ENCODE measurements at places on chromosomes 3 and 15.
A peak's percentile ranks its signal among the peaks of the same experiment; 100 is the strongest.

DNA sequence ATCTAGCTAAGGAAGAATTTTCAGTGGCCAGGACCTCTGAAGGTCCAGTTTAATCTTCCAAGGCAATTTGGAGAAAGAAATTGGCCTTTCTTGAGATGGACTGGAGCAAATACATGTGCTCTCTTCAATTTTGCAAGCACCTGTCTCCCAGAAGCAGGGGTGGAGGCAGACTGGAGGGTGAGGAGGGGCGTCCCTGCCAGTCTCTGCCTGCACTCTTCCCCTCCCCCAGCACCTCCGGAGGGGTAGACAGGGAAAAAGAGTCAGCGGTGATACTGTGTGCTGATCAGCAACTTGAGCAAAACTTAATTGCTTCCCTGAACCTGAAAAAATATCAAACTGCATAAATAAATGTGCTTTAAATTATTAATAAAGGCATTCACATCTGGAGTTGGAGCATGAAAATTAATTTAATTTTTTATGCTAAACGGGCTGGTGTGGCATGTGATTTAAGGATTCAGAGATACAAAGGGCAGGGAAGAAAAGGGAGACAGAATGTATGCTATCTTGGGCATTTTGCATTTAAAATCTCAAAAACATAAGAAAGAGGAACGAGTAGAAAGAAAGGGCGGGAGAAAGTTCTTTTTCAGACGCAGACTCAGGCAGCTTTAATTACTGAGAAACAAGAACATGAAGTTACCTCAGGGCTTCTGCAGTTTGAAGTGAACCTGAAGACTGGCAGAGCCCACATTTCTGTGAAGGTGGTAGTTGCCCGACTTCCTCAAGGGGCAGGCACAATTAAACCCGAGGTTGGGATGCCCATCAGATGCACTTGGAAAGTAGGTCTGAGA is 319.7 kb downstream of the UACA start:
- no peak for DNase-seq

- no peak for DNase-seq
These were observed 7.7 kb downstream of the STRA6 start for GRCh38 chr15:74194572-74195559.

DNA sequence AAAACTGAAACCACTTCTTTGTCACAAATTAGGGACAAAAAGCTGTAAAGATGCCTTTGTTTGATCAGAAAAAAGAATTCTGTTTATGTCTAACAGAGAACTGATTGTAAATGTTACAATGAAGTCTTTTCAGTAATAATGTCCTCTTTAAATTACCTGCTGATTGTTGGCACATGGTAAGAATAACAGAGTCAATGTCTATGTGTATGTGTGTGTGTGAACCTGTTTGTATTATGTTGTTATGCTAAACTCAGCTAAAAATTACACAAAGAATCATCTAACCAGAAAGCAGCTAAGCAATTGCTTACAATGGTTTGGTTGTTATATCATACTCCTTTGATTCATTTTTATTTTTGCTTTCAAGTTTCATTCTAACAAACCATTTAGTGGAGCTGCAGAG is 159.1 kb upstream of the PDZRN3 start:
- no peak for DNase-seq

GRCh38 chr3:99413504-99413903 is 224.9 kb upstream of the COL8A1 start:
- DNase-seq = peak; percentile 62

GRCh38 chr15:57421551-57421950 is 45.2 kb downstream of the CGNL1 start:
- no peak for DNase-seq

GRCh38 chr3:112689385-112689784 is 48.4 kb upstream of the CCDC80 start:
- DNase-seq = no peak

DNA sequence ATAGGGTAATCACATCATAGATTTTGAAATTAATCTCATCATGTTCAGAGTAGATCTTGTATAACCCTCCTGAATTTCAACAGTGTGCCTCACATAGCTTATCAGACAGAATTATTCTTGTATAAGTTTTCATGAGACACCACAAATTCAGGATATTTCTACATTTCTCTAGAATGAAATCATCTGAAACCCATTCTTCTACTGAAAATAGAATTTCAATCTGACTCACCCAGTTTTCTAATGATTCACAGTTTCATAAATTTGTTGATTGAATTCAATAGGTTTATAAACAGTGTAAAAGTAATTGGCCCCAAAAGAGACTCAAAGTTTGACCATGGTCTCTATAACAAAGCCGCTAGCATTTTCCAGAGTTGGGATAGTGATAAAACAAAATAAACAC is 1082.6 kb upstream of the EPHA6 start:
- peak; percentile 23 for DNase-seq

GRCh38 chr3:175421902-175422301 is 562.8 kb downstream of the NAALADL2 start:
- no peak for DNase-seq

GRCh38 chr15:59492389-59493377 is 54.7 kb downstream of the FAM81A start:
- DNase-seq = peak; percentile 82

- DNase-seq = no peak
These were observed 138.2 kb upstream of the ZNF385D start for GRCh38 chr3:21889166-21889565.

DNA sequence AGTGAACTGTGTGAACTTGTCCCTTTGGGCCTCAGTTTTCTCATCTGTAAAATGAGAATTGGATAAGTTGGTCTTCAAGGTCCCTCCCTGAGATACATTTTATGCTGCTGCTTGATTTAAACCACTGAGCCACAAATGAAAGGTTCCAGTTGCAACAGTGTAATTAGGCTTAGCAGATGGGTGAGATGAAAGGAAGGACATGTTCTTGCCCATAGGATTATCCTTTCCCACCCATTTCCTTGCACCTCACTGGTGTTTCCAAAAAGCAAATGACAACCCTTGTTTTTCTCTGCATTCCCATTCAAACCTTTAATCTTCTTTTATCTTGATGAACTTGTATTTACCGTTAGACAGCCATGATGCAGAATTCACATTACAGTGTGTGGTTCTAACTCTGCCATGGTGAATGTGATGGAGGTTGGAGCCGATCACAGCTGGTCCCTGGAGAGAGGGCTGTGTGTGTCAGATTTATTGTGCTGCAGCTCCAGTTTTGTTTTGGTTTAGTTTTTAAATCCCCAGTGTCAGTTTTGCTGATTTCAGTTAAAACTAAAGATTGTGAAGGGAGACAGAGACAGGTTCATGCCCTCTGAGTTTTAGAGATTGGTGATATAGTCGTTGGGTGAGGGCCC is 44.0 kb downstream of the MAP2K1 start:
- no peak for DNase-seq

DNA sequence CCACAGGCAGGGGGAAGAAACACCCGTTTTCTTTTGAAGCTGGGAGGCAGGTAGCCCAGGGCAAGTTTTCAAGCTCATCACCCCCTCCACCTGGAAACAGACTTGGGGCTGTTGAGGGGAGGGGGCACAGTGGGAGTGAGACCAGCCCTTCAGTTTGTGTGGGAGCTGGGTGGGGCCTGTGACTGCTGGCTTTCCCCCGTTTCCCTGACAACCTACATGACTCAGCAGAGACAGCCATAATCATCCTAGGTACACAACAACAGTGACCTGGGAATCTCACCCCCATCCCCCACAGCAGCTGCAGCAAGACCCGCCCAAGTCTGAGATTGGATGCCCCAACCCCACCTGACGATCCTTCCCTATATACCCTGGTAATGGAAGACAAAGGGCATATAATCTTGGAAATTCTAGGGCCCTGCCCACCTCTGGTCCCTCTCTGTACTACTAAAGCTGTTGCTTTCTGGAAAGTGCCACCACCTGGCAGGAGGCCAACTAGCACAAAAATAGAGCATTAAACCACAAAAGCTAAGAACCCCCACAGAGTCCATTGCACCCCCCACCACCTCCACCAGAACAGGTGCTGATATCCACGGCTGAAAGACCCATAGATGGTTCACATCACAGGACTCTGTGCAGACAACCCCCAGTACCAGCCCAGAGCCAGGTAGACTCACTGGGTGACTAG is 422.2 kb upstream of the SGO1 start:
- DNase-seq = no peak

- DNase-seq = peak; percentile 37
These were observed 27.6 kb downstream of the ACP3 start for GRCh38 chr3:132344666-132345280.

- no peak for DNase-seq
These were observed 46.9 kb downstream of the SENP2 start for GRCh38 chr3:185632996-185633395.
